Kidney (tissue), 22 donors: ENCODE measurements at places on chromosomes 2 and 18.

- no peak for DNase-seq
Observed at GRCh38 chr18:22303927-22304326, 113.8 kb downstream of the CTAGE1 start.

DNA sequence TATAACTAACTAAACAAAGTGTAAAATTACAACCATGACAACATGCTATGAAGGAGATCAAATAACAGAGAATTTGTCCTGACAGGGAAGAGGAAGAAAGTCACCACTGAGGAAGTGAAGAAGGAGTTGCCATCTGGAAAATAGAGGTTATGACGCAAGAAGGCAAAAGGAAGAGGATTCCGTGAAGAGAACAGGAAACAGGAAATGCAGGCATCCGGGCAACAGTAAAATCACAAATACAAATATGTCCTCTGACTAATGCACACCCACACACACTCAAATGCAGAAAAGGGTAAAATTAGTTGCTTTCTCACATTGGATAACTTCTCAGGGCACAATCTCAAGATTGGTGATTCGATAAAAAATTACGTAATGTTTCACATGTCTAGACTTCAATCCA is 278.4 kb downstream of the TMX3 start:
- no peak for DNase-seq

DNA sequence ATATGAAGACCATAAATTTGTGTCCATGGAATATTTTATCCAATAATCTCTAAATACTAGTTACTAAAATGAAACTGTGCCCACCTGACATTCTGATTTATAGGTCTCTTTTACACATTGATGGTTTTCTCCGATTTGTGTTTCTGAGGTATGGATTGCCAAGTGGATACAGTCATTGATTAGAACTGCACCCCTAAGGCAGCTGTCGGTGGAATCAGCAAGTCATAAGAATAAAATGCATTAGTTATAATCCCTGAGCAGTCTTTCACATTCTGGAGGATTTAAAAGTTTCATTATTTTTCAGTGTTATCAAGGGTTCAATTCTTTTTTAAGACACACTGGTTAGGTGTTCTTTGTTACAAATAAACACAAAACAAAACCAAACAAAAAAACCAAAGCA is 6.0 kb downstream of the CAVIN2 start:
- DNase-seq = no peak

DNA sequence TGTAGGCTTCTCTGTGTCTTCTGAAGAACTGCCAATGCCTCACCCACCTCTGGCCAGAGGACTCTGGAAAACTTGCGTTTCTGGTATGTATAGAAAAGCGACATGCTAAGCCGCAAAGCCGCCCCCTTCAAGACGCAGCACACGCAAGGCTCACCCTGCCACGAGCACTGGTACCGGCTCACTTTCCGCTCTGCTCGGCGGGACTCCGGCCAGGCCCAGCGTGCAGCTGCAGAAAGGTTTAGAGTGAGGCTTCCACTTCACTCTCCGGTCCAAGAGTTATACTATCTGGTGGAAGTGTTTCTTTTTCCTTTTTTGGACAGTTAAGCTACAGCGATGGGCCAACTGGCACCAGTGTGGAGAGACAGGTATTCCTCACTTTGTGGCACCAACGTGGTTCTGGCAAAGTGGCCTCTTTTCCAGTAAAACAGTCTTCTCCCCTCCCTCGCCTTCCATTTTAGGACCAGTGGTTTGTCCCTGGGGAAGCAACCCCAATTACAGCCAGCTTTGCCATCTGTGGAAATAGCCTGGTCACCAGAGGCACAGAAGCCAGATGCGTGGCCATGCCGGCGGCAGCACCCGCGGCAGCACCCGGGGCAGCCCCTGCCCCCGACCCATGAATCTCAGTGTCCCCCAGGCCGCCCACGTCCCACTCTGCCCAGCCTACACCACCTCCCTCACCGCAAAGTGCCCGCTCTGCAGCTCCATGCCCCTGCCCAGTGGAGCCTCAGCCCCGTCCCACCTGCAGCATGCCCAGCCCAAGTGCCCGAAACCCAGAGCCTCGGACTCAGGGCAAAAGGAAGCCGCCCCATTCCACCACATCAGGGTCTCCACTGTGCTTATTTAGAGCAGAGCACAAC is 91.6 kb upstream of the CTDP1 start:
- peak; percentile 71 for DNase-seq

- no peak for DNase-seq
Observed at GRCh38 chr18:68997845-68998244, 200.0 kb downstream of the CCDC102B start.

DNA sequence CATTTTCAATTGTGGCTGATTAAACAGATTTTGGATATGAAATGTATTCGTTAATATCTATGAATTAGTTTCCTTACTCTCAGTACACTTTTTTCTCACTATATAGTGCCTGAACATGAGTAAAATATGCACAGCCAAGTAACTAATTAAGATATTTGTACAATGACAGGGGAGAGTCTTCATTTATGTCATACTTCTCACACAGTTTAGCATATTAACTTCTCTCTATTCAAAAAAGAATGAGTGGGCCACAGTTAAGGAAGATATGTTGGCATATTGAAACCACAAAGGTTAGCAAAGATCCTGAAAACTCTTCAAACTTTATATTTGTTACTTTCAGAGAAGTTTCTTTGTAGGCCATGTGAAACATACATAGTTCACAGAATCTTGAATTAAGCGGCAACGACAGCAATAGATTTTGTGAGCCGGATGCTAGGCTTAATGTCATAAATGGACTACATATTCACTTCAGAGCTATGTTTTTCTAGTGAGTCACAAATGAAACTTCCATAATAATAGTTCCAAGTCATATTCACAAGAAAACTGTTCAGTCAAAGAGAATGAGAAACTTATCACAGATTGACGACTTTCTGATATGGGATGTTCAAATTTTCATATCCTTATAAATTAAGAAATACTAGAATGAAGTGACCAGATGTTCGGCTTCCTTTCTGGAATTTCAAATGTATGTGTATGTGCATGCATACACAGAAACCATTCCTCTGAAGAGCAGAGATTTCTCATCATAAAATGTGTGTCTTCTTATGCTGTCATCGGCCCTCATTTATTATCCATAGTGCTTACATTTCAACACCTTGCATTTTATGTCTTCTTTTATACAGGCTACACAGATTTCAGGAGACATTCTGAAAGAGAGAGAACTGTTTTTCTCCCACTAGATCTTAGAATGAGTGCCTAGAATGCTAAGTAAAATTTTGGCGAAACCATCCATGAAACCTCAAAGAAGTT is 584.0 kb downstream of the SATB2 start:
- DNase-seq = no peak

DNA sequence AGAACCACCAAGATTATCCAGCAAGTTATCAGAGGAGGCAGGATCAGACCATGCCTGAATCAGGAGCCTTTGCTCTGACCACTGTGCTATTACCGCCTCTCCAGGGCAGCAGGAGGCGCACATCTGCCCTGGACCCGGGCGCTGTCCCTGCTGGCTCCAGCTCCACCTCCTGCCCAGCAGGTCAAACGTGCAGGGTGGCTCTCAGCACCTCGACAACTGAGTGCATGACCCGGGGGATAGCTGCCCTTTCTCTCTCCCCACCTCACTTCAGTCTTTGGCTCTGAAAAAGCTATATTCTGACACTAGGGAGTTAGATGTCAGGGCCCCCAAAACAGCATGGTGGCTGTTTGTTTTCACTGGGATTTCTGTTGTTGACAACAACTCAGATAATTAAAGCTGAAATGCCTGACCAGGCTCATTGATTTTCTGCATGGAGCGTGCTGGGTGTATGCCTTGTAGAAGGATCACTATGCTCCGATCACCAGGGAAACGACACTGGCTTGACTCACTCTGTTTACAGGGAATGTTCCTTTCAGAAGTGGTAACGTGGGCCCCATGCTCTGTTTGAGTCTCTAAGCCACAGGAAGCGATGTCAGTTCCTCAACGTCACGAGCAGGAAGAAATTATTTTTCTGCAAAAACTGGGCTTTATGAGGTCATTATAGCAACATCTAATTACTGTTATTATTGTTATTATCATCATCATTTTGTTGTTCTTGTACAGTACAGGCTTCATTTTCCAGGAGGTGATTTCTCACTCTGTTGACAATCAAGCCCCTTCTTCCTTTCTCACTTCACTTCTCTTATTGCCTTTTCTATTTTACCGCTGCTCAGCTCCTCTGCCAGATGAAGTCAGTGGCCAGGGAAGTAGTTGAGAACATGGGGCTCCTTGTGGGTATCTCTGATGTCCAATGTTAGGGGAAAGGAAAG is 125.6 kb downstream of the PLB1 start:
- DNase-seq = peak; percentile 85

- no peak for DNase-seq
Observed at GRCh38 chr2:207066791-207067460, 98.8 kb downstream of the KLF7 start.

DNA sequence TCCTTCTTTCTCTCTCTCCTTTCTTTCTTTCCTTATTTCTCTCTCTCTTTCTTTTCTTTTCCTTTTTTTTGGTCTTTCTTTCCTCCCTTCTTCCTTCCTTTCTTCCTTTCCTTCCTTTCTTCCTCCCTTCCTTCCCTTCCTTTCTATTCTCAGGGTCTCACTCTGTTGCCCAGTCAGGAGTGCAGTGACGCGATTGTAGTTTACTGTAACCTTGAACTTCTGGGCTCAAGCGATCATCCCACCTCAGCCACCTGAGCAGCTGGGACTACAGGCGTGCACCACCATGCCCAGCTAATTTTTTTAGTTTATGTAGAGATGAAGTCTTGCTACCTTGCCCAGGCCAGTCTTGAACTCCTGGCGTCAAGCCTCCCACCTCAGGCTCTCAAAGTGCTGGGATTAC is 83.8 kb upstream of the PPM1B start:
- DNase-seq = no peak

GRCh38 chr2:85589982-85590791 is 5.4 kb upstream of the RNF181 start:
- no peak for DNase-seq

GRCh38 chr2:98172951-98173350 is 86.0 kb downstream of the VWA3B start:
- no peak for DNase-seq

GRCh38 chr2:109345653-109346480 is 216.9 kb downstream of the SH3RF3 start:
- DNase-seq = no peak

- DNase-seq = no peak
Observed at GRCh38 chr18:22572341-22572740, 154.6 kb upstream of the CTAGE1 start.

DNA sequence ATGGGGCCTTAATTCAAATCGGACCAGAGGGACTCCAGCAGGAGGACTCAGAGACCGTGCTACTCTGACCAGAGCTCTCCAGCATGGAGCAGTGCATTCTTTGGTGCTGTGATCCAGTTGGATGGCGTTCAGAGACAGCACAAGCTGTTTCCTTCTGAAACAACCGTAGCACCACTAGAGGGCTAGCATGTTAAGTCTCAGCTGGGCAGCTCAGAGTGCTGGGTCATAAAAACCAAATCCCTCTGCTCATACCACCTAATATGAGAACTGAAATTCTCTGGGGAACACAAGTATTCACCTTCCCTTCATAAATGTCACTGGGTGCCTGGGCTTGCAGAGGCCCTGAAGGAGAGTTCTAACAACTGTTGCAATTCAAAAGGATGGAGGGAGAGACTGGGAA is 97.7 kb upstream of the TFCP2L1 start:
- DNase-seq = no peak

- no peak for DNase-seq
Observed at GRCh38 chr2:31384351-31384750, 30.2 kb downstream of the XDH start.

- no peak for DNase-seq
Observed at GRCh38 chr2:51960841-51961335, 929.0 kb upstream of the NRXN1 start.

- no peak for DNase-seq
Observed at GRCh38 chr2:73975731-73976130, 9.0 kb upstream of the TET3 start.

DNA sequence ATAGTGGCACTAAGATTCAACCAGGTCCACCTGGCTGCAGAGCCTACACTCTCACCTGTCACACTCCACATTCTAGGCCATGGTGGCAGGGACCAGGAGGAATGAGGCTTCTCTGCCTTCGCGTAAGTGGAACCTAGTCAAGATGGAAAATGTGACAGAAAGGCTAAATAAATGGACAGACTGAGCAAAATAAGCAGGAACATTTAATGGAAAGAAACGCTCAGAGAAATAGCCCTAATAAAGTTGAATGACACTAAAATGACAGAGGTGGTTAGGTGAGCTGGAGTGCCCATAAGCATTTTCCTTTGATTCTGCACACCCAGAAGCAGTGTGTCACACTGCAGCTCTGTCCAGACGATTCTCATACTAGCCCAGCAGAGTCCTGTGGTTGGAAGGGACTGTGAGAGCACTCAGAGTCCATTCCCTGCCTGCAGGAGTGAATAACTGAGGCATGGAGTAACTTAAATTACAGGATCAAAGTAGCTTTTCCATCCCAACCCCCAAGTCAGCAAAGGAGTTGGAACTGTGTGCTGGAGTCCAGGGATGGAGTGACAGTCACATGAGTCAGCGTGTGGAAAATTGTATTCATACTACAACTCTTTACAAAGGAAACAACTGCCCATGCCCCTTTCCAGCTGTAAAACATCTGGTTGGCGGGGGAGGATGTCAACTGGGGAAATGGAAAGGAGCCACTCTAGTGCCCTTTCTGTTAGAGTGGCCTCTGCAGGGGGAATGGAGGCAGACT is 105.4 kb upstream of the LGALSL start:
- peak; percentile 65 for DNase-seq

- no peak for DNase-seq
Observed at GRCh38 chr2:186101616-186102015, 363.0 kb downstream of the FSIP2 start.

- DNase-seq = no peak
Observed at GRCh38 chr18:27778441-27778840, 398.5 kb downstream of the CDH2 start.

GRCh38 chr18:48488388-48488850 is 50.4 kb upstream of the CTIF start:
- DNase-seq = no peak

GRCh38 chr2:225130093-225130492 is 87.8 kb upstream of the DOCK10 start:
- no peak for DNase-seq

GRCh38 chr2:131026919-131027318 is 66.3 kb downstream of the FAM168B start:
- DNase-seq = no peak

DNA sequence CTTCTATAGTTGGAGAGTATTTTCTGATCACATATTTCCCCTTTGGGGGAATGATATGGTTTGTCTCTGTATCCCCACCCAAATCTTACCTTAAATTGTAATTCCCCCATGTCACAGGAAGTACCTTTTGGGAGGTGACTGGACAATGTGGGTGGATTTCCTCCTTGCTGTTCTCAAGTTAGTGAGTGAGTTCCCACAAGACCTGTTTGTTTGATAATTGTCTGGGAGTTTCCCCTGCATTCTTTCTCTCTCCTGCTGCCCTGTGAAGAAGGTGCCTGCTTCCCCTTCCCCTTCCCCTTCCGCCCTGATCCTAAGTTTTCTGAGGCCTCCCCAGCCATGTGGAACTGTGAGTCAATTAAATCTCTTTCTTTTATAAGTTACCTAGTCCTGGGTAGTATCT is 222.7 kb upstream of the SLC39A10 start:
- DNase-seq = no peak

- DNase-seq = no peak
Observed at GRCh38 chr2:184780944-184781343, 182.6 kb downstream of the ZNF804A start.
